Aorta (tissue), 5 donors: ENCODE measurements at places on chromosomes 11 and 22. TPM values are rescaled to one million over a fixed set of nuclear protein-coding genes. Genes with fewer than 3 reads are reported as not detected.

GAB4 gene
- not detected for total RNA-seq

DNA sequence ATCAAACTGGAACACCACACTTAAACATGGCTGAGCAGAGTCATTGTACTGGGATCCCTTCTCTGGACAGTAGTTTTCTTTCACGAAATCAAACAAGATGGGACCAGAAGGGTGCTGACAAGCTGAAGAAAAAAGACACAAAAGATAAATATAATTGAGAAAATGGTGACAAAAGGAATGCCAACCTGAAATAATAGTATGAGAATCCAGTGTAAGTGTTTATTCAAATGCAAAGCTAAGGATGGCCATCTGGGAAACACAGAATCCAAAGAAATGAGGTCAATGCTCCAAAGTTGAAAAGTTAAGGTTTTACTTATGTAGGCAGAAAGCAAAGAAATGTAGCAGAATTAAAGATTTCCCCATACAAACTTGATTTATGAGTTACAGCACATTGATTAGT lies 5.3 kb upstream of the OR52E5 start:
- H3K27ac ChIP-seq, result no peak overlapping the region
- no peaks in the 10 kb centered on the region for H3K27me3 ChIP-seq
- no peak overlapping the region for H3K4me3 ChIP-seq
- H3K4me1 ChIP-seq, result no peaks in the 10 kb centered on the region
- DNase-seq, result no peak

OR5AP2 gene
- total RNA-seq, result not detected

- H3K27me3 ChIP-seq, result no peaks in the 10 kb centered on the region
- no peak overlapping the region for H3K4me3 ChIP-seq
- no peaks in the 10 kb centered on the region for H3K4me1 ChIP-seq
- DNase-seq, result no peak
Observed at GRCh38 chr22:43390872-43391271, 20.9 kb upstream of the MPPED1 start.

GP1BB gene
- not detected for total RNA-seq

DNA sequence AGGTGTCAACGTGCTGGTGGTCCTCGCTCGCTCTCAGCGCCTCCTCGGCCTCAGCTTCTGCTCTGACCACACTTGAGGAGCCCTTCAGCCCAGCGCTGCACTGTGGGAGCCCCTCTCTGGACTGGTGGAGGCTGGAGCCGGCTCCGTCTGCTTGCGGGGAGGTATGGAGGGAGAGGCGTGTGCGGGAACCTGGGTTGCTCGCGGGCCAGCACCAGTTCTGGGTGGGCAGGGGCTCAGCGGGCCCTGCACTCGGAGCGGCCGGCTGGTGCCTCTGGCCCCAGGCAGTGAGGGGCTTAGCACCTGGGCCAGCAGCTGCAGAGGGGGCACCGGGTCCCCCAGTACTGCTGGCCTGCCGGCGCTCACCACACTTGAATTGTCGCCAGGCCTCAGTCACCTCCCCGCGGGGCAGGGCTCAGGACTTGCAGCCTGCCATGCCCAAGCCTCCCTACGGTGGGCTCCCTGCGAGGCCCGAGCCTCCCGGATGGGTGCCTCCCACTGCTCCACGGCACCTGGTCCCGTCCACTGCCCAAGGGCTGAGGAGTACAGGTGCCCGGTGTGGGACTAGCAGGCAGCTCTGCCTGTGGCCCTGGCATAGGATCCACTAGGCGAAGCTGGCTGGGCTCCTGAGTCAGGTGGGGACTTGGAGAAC lies 7.6 kb upstream of the CYP2D6 start:
- no peak overlapping the region for H3K27ac ChIP-seq
- H3K36me3 ChIP-seq, result no peaks in the 10 kb centered on the region
- no peak overlapping the region for H3K4me3 ChIP-seq
- no peaks in the 10 kb centered on the region for H3K4me1 ChIP-seq
- no peaks in the 10 kb centered on the region for H3K27me3 ChIP-seq

- no peak overlapping the region for H3K27ac ChIP-seq
- H3K27me3 ChIP-seq, result no peaks in the 10 kb centered on the region
- no peak for DNase-seq
- no peaks in the 10 kb centered on the region for H3K4me1 ChIP-seq
Observed at GRCh38 chr11:27357250-27357649, 5.8 kb downstream of the CCDC34 start.

GRCh38 chr22:50261615-50262459 lies at the start of gene MAPK12:
TSS of gene MAPK12 (minus strand) at chr22:50261683. CDS start at chr22:50261509, 174 bp downstream.
- H3K4me1 ChIP-seq, result no peaks in the 10 kb centered on the region
- no peaks in the 10 kb centered on the region for H3K27me3 ChIP-seq
- H3K4me3 ChIP-seq, result peak within 1 kb of the TSS; percentile 23
- H3K27ac ChIP-seq, result no peak within 1 kb of the TSS

DNA sequence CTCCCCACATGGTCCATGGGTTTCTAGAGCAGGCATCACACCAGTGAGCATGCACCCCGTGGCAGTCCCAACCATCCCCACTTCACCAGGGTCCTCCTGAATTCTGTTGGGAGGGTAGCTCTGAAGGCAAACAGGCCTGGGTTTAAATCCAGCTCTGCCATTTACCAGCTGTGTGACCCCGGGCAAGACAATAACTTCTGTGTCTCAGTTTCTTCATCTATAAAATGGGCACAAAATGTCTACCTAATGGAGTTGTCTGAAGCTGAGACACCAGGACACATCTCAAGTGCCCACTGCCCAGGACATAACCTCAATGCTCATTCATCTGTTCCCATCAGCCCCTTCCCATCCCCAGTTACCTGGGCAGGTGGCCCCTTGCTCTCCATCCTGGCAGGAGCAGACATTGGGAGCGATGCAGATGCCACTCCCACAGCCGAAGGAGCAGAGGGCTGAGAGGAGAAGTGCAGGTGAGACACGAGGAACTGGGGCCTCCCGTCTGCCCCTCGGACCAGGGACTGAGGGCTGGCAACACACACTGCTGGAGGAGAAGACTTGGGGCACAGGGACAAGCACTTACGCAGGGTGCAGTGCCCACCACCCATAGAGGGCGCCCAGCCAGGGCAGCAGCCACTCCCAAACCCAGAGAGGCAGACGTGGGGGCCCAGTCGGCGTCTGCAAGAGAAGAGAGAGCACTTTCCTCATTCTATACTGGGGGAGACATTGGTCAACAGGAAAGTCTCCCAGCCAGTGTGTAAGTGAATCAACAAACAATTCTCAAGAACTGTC lies 4.0 kb downstream of the VWCE start:
- no peaks in the 10 kb centered on the region for H3K36me3 ChIP-seq
- H3K4me1 ChIP-seq, result no peaks in the 10 kb centered on the region
- no peak overlapping the region for H3K4me3 ChIP-seq
- H3K27ac ChIP-seq, result no peak overlapping the region

GRCh38 chr11:107151579-107151978 lies 133.3 kb upstream of the GUCY1A2 start:
- H3K4me1 ChIP-seq, result no peaks in the 10 kb centered on the region
- no peak for DNase-seq
- no peak overlapping the region for H3K4me3 ChIP-seq
- no peaks in the 10 kb centered on the region for H3K36me3 ChIP-seq
- H3K27ac ChIP-seq, result no peak overlapping the region

DNA sequence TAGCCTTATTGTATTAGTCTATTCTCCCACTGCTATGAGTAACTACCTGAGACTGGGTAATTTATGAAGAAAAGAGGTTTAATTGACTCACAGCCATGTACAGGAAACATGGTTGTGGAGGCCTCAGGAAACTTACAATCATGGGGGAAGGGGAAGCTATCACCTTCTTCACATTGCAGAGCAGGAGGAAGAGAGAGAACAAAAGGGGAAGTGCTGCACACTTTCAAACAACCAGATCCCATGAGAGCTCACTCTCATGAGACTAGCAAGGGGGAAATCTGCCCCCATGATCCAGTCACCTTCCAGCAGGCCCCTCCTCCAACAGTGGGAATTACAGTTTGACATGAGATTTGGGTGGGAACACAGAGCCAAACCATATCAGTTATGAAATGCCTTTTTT lies 179.4 kb downstream of the ARHGAP42 start:
- no peak overlapping the region for H3K27ac ChIP-seq
- H3K4me3 ChIP-seq, result no peak overlapping the region
- no peak for DNase-seq
- no peaks in the 10 kb centered on the region for H3K36me3 ChIP-seq
- H3K27me3 ChIP-seq, result no peaks in the 10 kb centered on the region
- H3K4me1 ChIP-seq, result no peaks in the 10 kb centered on the region

- DNase-seq, result no peak
- no peak overlapping the region for H3K27ac ChIP-seq
- no peaks in the 10 kb centered on the region for H3K27me3 ChIP-seq
- H3K4me1 ChIP-seq, result no peaks in the 10 kb centered on the region
- no peaks in the 10 kb centered on the region for H3K36me3 ChIP-seq
Observed at GRCh38 chr22:49464037-49464436, 363.6 kb downstream of the BRD1 start.

DNA sequence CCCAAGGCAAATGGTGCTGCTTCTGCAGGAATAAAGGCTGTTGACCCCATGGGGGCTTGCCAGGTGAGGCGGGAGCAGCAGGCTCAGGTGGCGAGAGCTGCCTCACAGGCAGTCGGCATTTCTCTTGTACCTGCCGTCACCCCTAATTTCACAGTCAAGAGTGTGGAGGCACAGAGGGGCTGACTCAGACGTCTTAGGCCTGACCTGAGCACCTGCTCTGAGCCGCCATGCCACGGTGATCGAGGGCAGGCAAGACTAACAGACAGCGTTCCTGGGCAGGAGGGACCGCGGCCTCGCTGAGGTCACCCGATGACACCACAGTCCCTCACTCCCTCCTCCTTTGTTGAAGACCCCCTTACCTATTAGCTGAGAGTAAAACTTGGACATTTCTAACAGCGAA lies 5.2 kb downstream of the ALG12 start:
- DNase-seq, result no peak
- no peaks in the 10 kb centered on the region for H3K36me3 ChIP-seq
- H3K27me3 ChIP-seq, result no peaks in the 10 kb centered on the region
- H3K4me3 ChIP-seq, result no peak overlapping the region
- no peak overlapping the region for H3K27ac ChIP-seq

- no peak overlapping the region for H3K27ac ChIP-seq
- DNase-seq, result no peak
- no peaks in the 10 kb centered on the region for H3K36me3 ChIP-seq
- H3K4me3 ChIP-seq, result no peak overlapping the region
Observed at GRCh38 chr11:9972989-9973388, 309.1 kb downstream of the SWAP70 start.

DNA sequence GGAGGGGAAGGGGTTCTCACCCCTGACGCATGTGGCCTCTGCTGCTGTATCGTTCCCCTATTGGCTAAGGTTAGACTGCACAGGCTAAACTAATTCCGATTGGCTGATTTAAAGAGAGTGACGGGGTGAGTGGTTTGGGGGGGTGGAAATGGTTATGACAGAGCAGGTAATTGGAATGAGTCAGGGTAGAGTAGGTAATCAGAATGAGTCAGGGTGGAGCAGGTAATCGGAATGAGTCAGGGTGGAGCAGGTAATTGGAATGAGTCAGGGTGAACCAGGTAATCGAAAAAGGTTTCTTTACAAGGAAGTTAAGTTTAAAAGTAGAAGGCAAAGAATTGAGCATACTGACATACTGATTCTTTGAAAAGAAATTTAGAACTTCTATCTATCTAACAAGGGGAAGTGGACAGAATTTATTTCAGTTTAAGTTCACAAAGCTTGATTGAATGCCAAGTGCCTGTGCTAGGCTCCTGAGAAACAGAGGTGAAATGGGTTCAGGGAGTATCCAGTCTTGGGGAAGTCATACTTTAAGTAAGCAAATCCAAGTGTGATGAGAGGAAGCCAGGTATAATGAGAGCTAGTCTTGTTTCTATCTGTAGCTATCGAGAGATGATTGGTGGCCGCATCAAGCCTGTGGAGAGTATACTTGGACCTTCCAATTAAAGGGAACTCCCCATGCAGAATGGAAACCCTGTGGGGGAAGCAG lies 58.0 kb downstream of the C11orf91 start:
- no peak for DNase-seq
- no peak overlapping the region for H3K4me3 ChIP-seq
- no peak overlapping the region for H3K27ac ChIP-seq
- H3K27me3 ChIP-seq, result no peaks in the 10 kb centered on the region
- H3K4me1 ChIP-seq, result no peaks in the 10 kb centered on the region
- H3K36me3 ChIP-seq, result no peaks in the 10 kb centered on the region

- no peaks in the 10 kb centered on the region for H3K36me3 ChIP-seq
- peak overlapping the region; percentile 45 for H3K27ac ChIP-seq
- H3K4me1 ChIP-seq, result no peaks in the 10 kb centered on the region
- peak; percentile 66 for DNase-seq
Observed at GRCh38 chr11:15969281-15969680, 387.1 kb downstream of the SOX6 start.

- no peaks in the 10 kb centered on the region for H3K27me3 ChIP-seq
- no peak overlapping the region for H3K27ac ChIP-seq
- H3K4me3 ChIP-seq, result no peak overlapping the region
- H3K36me3 ChIP-seq, result no peaks in the 10 kb centered on the region
- no peaks in the 10 kb centered on the region for H3K4me1 ChIP-seq
- DNase-seq, result no peak
Observed at GRCh38 chr22:44576311-44577260, 78.6 kb upstream of the RTL6 start.

DNA sequence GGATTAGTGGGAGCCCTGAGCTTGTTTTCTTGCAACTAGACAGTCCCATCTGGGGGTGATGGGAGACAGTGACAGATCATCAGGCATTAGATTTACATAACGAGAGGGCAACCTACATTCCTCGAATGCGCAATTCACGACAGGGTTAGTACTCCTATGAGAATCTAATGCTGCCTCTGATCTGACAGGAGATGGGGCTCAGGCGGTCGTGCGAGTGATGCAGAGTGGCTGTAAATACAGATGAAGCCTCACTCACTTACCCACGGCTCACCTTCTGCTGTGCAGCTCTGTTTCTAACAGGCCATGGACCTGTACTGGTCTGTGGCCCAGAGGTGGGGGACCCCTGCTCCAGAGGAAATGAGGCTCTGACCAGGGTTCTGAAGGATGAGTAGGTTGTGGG lies 125.5 kb downstream of the FBXO7 start:
- H3K27me3 ChIP-seq, result no peaks in the 10 kb centered on the region
- no peak for DNase-seq
- H3K36me3 ChIP-seq, result no peaks in the 10 kb centered on the region
- H3K4me3 ChIP-seq, result no peak overlapping the region
- no peak overlapping the region for H3K27ac ChIP-seq
- no peaks in the 10 kb centered on the region for H3K4me1 ChIP-seq

GRCh38 chr11:13391217-13391616 lies 71.8 kb downstream of the BTBD10 start:
- H3K4me1 ChIP-seq, result peaks cover 1% of the 10 kb centered on the region
- H3K27me3 ChIP-seq, result no peaks in the 10 kb centered on the region
- DNase-seq, result no peak

GRCh38 chr22:37752189-37753087 lies 55.3 kb upstream of the GCAT start:
- DNase-seq, result peak; percentile 96
- H3K36me3 ChIP-seq, result no peaks in the 10 kb centered on the region
- no peaks in the 10 kb centered on the region for H3K27me3 ChIP-seq
- H3K4me3 ChIP-seq, result no peak overlapping the region
- H3K4me1 ChIP-seq, result no peaks in the 10 kb centered on the region

UPK3A gene
- total RNA-seq, result not detected

RNH1 gene
- 146 TPM for total RNA-seq

- no peaks in the 10 kb centered on the region for H3K27me3 ChIP-seq
- no peak overlapping the region for H3K4me3 ChIP-seq
- no peak overlapping the region for H3K27ac ChIP-seq
Observed at GRCh38 chr11:20672575-20672974, 3.2 kb downstream of the NELL1 start.
